ENCODE measurements at places on chromosomes 4 and X.

- peak; percentile 93 for DNase-seq
Measured at GRCh38 chrX:48574270-48575266, at the start of gene RBM3. TSS of gene RBM3 (plus strand) at chrX:48574484. CDS start at chrX:48575181, 697 bp downstream.

- no peak for DNase-seq
Measured at GRCh38 chrX:12911122-12911470, 4.7 kb downstream of the TLR8 start.

GRCh38 chr4:19177616-19178015 lies 1074.1 kb upstream of the SLIT2 start:
- no peak for DNase-seq

GRCh38 chr4:42144028-42144427 lies 8.4 kb downstream of the BEND4 start:
- DNase-seq = no peak

- DNase-seq = no peak
Measured at GRCh38 chr4:146640465-146641061, 1.9 kb downstream of the POU4F2 start.

GRCh38 chrX:137432609-137433008 lies 133.3 kb upstream of the ZIC3 start:
- DNase-seq = peak; percentile 46

- no peak for DNase-seq
Measured at GRCh38 chrX:107677909-107678308, 49.6 kb downstream of the PRPS1 start.

- DNase-seq = no peak
Measured at GRCh38 chr4:12421364-12421763, 992.7 kb upstream of the HS3ST1 start.

DNA sequence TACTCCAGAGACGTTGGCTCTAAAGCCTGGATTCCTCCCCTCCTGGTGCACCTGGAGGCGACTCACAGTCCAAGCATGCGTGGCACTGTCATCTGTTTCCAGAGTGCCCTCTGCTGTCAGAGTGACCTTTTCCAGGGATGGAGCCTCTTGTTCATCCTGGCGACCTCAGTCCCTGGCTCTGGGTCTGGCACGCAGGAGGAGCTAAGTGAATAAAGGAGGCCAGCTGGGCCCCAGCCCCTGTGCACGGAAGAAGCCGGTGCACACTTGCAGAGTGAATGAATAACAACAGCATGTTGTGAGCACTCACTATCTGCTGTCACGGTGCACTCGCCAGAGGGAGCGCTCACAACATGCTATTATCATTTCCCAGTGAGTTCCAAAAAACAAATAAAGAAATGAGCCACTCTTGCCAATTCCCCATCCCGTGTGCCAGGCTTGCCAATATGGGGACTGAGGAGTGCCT lies 27.8 kb upstream of the PSAPL1 start:
- peak; percentile 53 for DNase-seq

DNA sequence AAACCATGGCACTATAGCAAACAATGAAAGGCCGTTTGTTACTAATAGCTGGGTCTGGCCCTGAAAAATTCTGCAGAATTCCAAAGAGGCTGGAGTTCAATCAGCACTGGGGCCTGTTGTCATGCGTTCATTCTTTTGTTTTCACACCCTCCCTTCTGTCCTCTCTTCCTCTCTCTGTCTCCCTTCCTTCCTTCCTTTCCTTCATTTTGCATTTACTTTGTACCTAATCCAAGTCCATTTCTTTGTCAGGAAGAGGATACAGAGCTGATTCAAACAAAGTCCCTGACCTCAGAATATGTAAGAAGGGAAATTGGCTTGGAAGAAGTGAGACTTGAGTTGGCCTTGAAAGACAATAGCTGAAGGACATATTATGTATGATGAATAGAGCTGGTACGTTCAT lies 119.6 kb upstream of the LDB2 start:
- no peak for DNase-seq

DNA sequence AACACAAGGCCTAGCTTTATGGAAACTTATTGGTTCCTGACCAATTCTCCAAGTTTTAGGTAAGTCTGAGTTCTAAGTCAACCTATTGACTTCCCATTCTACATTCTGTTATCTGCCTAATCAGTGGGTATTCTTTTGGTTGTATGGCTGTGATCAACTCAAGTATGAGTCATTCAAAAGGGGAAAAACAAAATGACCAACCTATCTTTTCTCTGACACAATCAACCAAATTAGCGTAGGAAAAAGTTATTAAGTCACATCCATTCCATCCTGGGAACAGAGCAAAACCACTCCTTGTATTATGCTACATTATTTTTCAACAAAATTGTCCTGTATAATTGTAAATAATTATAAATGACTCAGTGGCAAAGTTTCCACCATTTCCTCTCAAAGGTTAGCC lies 136.2 kb downstream of the SHROOM4 start:
- DNase-seq = no peak

- no peak for DNase-seq
Measured at GRCh38 chr4:125357675-125358074, 42.9 kb downstream of the FAT4 start.

- no peak for DNase-seq
Measured at GRCh38 chr4:185909972-185910371, 98.0 kb upstream of the SORBS2 start.

DNA sequence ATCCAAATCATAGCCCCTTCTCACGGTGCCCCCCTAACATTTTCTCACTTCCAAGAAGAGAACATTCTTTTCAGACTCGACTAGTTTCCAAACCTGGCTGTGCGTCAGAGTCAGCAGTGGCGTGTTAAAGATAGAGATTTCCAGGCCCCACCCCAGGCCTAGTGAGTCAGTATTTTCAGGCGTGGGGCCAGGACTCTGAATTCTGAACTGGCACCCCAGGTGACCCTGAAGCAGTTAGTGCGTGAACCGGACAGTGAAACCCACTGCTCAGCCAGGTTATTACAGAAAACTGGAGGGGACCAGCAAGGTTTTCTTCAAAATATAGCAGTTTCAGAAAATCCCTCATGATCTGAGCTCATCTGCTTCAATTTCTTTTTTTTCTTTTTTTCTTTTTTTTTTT lies 35.0 kb upstream of the BCOR start:
- no peak for DNase-seq

GRCh38 chr4:132195176-132195575 lies 953.9 kb upstream of the PCDH10 start:
- no peak for DNase-seq

DNA sequence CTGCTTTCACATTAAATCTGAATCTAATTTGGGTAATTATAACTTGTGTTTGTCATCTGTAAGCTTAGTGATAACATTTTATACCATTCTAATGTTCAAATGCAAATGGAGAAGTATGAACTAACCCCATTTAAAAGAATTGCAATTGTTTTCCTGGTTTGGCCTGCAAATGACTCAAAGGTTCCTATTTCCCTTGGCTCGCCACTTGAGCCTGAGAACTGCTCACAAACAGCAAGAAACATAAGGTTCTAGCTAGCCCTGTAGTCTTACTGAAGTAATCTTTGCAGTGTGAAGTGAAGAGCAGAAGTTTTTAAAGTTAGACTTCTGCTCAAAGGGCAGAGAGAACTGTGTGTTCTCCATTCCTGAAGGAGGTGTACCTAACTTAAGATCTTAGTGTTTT lies 27.2 kb downstream of the UPRT start:
- no peak for DNase-seq

DNA sequence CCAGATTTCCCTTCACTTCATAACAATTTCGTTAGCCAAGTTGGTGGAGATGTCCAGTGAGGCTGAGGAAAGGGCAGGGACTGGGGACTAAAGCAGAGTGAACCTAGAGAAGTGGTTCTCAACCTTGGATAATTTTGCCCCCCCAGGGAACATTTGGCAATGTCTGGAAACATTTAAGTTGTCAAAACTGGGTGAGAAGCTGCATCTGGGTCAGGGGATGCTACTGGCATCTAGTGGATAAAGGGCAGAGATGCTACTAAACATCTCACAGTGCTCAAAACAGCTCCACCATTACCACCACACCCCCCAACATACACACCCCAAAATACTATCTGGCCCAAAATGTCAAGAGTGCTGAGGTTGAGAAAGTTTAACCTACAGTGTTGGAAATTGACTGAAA lies 32.0 kb upstream of the FGF16 start:
- no peak for DNase-seq

DNA sequence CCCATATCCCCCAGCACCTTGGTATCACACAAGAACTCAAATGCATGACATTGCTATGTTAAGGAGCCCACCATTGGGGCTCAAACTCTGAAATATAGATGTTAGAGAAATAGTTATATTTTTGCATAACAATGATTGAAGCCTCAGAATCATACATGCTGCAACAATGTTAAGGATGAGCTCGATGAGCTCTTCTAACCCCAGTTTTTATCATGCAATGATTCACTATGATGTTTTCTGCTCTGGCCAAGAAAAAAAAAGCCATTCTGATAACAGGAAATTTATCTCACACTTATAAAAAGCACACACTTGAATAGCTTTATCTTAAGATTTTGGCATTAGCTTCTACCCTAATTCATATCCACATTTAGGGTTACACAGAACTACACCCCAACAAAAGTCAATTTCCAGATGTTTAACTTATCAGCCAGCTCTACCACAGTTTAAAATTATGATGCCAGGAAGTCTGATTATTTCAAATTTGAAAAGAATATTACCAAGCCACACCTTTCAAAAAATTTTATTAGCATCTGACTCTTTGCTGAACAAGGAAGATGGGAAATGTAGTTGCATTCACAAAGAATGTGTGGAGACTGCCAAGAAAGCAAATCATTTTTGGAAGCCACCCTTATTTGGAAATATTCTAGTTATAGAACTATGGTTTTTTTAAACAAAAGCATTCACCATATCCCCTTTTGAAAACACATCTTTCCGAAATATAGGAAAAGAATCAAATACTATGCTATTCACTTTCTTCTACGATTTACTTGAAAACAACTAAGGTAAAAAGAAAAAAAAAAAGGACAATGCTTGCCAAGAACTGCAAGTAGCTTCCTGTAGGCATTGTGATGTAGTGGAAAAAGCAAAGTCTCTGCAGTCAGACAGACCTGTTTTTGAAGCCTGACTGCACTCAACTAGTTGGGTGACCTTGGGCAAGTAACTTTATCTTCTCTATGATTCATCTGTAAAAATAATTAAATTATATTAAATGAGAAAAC lies 100.8 kb upstream of the PLS3 start:
- no peak for DNase-seq

DNA sequence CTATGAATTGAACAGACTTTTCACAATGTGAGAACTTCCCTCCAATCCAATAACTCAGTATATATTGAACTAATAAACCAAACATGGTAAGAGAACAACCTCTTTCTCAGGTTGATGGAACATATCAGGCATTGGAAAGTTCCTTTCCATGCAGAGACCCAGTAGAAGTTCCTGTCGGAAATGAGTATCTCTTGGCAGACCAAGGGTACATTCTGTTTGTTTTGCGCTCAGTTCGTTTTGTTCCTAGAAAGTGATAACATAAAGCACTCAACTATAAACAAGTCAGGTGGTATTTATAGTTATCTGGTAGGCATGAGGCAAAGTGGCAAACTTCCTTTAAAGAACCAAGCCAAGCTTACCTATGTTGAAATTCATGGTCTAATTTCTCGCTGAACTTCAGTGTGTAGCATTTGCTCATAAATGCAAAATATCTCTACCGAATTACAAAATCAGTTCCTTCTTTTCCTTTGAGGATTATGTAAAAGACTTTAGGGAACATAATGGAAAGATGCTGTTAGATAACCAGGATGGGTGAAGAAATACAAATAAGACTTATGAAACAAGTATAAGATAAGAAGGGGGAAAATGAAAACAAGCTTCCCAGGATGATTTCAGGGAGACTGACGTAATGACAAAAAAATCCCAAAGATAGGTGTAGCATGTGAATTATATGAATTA lies 120.3 kb downstream of the ARHGAP24 start:
- DNase-seq = no peak

DNA sequence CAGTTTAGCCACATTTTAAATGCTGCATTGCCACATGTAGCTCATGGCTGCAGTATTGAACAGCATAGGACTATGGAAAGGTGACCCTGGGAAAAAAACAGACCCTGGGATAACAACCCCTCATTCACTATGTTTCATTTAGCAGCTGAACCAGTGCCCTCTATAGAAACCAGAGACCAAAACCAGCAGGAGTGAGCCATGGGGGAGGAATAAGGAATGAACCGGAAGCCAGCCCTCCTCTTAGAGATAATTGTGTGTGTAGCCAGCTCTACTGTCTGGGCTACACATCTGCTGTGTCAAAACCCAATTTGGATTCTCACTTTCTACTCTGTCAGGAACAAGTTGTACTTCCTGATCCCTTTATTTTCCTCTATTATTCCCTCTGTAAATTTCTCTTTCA lies 158.5 kb upstream of the S100G start:
- no peak for DNase-seq

GRCh38 chr4:70737006-70737405 lies 15.2 kb downstream of the RUFY3 start:
- DNase-seq = no peak
